GM23338 (cell line): ENCODE measurements at places on chromosomes 1 and 21. TPM values are rescaled to one million over a fixed set of nuclear protein-coding genes. Genes with fewer than 3 reads are reported as not detected.

GRCh38 chr1:62870148-62870547 lies 86.2 kb downstream of the ATG4C start:
- no peaks in the 10 kb centered on the region for H3K4me1 ChIP-seq
- no peak overlapping the region for H3K27ac ChIP-seq
- no peak for DNase-seq
- H3K27me3 ChIP-seq = no peaks in the 10 kb centered on the region

- no peak for DNase-seq
- H3K27ac ChIP-seq = no peak overlapping the region
- no peak overlapping the region for H3K4me3 ChIP-seq
- H3K27me3 ChIP-seq = no peaks in the 10 kb centered on the region
Observed at GRCh38 chr1:219463636-219464035, 149.3 kb downstream of the ZC3H11B start.

- peak; percentile 87 for DNase-seq
- H3K27ac ChIP-seq = no peak overlapping the region
- no peaks in the 10 kb centered on the region for H3K27me3 ChIP-seq
Observed at GRCh38 chr1:175338387-175339135, 146.0 kb upstream of the KIAA0040 start.

- H3K27ac ChIP-seq = no peak overlapping the region
- H3K4me3 ChIP-seq = no peak overlapping the region
- H3K27me3 ChIP-seq = no peaks in the 10 kb centered on the region
- H3K36me3 ChIP-seq = no peaks in the 10 kb centered on the region
- H3K4me1 ChIP-seq = peaks cover 9% of the 10 kb centered on the region
Observed at GRCh38 chr21:21929789-21930188, 931.6 kb downstream of the NCAM2 start.

DNA sequence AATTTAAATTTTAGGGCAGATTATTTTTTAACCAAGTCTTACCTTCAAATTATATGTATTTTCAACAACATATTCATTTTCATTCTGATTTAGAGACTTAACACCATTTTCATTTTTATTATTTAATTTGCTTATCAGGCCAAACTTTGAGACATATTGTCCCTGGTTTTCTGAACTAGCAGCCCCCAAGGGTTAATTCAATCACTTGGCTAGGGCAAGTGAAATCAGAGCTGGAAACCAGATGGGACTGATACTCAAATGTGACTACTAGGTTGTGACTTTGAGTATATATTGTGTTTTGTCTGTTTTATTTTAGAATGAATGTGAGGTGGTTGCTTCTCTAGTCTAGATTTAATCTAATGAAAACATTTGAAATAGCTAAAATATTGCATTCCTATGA lies 198.9 kb upstream of the PTGFR start:
- DNase-seq = no peak
- H3K36me3 ChIP-seq = no peaks in the 10 kb centered on the region
- H3K27me3 ChIP-seq = no peaks in the 10 kb centered on the region
- H3K27ac ChIP-seq = no peak overlapping the region

DNA sequence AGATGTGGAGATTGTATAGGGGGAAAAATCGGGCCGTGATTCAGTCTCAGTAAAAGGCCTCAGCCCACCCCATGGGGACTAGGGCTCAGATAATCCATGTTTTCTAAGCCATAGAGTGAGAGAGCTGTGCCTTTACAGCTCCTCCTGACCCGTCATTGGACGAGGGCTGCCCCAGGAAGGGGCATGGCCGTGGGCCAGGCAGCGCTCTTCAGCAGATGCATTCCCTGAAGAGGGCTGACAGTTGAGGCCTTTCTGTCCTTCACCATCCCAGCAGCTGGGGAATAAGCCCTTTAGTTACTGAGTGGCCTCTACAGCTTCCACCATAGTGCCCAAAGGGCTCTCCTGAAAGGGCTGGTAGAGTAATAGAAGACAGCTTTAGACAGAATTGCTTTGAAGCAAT lies 57.2 kb downstream of the ST3GAL3 start:
- peak; percentile 28 for DNase-seq
- peaks cover 39% of the 10 kb centered on the region for H3K4me1 ChIP-seq
- H3K27ac ChIP-seq = peak overlapping the region; percentile 96; the same call in 1 of the 2 replicates
- H3K4me3 ChIP-seq = no peak overlapping the region
- H3K27me3 ChIP-seq = no peaks in the 10 kb centered on the region

DNA sequence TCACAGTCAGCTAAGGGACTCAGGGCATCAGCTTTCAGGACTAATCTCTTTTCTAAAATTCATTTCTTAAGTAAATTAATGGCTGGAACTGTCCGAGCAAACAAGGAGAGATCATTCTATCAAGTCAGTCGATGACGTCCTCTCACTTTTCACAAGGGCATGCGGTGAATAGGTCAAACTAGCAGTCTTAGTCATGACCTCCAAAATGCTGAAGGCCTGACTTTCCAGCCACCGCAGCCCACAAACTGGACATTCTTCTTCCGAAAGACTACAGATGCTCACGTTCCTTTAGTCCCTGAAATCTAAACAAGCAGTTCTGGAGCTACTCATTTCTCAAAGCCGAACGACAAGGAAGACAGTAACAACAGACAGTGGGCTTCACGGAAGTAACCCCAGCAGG lies 127.9 kb downstream of the TIAM1 start:
- H3K4me3 ChIP-seq = no peak overlapping the region
- no peak for DNase-seq
- no peaks in the 10 kb centered on the region for H3K27me3 ChIP-seq
- peaks cover 11% of the 10 kb centered on the region; the same call in 1 of the 2 replicates for H3K4me1 ChIP-seq

DNA sequence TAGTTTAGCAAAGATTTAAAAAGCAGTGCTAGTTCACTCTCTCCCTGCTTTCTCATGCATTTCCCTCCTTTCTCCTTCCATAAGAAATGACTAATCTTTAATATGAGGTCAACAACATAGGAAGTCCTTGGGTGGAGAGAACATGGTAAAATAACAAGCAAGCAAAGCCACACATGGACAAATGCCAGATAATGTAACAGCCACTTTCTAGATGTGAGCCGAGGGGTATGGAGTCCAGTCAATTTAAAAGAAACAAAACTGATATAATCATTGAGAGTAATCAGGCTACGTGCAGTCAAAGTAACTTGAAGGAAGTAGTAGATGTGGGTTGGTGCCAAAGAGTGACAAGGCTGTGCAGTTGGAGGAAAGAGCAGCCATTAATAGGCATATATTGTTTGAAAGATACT lies 69.6 kb downstream of the DUSP10 start:
- no peaks in the 10 kb centered on the region for H3K27me3 ChIP-seq
- no peaks in the 10 kb centered on the region for H3K36me3 ChIP-seq
- H3K4me3 ChIP-seq = no peak overlapping the region
- H3K27ac ChIP-seq = no peak overlapping the region
- DNase-seq = no peak

DNA sequence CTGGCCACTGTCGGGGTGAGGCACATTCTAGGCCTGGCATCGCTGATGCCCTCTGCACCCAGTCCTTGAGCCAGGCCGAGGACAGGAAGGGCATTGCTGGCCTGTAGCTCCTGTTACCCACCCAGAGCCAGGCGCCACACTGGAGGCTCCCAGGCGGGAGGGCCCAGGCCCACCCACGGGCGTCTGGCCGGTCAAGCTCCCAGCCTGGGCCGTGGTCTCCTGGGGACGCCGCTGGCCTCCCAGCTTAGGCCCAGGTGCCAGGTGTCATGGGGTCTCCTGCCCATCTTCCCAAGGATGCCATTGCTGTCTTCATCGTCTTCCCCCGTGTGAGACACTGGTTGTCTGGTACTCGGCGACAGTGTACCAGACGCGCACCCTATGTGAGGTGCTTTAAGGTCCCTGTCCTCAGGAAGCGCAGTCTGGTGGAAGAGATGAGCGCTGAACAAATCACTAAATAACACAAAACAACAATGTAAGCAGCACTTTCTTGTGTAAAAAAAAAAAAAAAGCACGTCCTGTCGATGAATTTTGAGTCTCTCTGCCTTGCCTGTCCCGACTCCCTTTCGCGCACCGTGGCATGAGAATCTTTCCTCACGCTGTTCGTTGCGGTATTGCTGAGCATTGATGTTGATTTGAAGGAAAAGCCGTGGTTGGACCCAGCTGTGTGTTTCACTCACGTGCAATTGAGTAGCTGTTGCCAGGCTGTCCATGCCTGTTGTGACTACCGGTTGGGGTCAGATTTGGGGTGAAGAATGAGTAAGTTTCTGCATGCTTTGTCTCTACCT lies 27.0 kb upstream of the TRAPPC10 start:
- no peaks in the 10 kb centered on the region for H3K36me3 ChIP-seq
- H3K27ac ChIP-seq = no peak overlapping the region
- H3K4me3 ChIP-seq = peak overlapping the region; percentile 45; the same call in 1 of the 2 replicates
- DNase-seq = no peak

- no peak within 1 kb of the TSS for H3K4me3 ChIP-seq
- no peaks in the 10 kb centered on the region; the same call in 1 of the 2 replicates for H3K4me1 ChIP-seq
- DNase-seq = no peak
- no peaks in the 10 kb centered on the region for H3K27me3 ChIP-seq
- H3K27ac ChIP-seq = no peak within 1 kb of the TSS
- no peaks in the 10 kb centered on the region for H3K36me3 ChIP-seq
Observed at GRCh38 chr1:203175237-203175826, at the start of gene MYBPH. TSS of gene MYBPH (minus strand) at chr1:203175826. CDS start at chr1:203175755, 71 bp downstream.

- no peak overlapping the region for H3K27ac ChIP-seq
- H3K4me1 ChIP-seq = 0 out of 2 replicates have a peak, but pooled peaks cover 3% of the 10 kb centered on the region
- H3K36me3 ChIP-seq = no peaks in the 10 kb centered on the region
- H3K27me3 ChIP-seq = no peaks in the 10 kb centered on the region
Observed at GRCh38 chr21:19261731-19262376, 858.3 kb upstream of the TMPRSS15 start.

- H3K4me1 ChIP-seq = no peaks in the 10 kb centered on the region
- H3K4me3 ChIP-seq = no peak overlapping the region
- DNase-seq = peak; percentile 15
- no peak overlapping the region for H3K27ac ChIP-seq
Observed at GRCh38 chr1:88060750-88061491, 623.2 kb upstream of the PKN2 start.

DNA sequence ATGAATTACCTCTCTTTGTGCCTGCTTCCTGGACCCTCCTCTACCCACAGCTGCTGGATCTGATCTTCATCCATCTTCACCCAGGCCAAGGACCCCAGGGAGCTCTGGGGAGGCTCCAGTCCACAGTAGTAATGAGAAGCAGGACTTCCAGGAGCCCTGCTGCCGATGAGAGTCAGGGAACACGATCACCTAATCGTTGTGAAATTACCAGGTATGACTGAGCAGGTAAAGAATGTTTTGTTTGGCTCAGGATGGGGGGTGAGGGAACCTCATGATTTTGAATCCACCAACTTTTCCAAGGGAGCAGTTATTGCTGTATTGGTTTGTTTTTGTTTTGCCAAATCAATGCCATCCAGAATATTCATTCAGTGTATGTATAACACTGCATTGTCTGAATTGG lies 454.0 kb downstream of the PLPP3 start:
- no peak overlapping the region for H3K27ac ChIP-seq
- H3K27me3 ChIP-seq = no peaks in the 10 kb centered on the region
- no peaks in the 10 kb centered on the region for H3K4me1 ChIP-seq
- no peaks in the 10 kb centered on the region for H3K36me3 ChIP-seq

DNA sequence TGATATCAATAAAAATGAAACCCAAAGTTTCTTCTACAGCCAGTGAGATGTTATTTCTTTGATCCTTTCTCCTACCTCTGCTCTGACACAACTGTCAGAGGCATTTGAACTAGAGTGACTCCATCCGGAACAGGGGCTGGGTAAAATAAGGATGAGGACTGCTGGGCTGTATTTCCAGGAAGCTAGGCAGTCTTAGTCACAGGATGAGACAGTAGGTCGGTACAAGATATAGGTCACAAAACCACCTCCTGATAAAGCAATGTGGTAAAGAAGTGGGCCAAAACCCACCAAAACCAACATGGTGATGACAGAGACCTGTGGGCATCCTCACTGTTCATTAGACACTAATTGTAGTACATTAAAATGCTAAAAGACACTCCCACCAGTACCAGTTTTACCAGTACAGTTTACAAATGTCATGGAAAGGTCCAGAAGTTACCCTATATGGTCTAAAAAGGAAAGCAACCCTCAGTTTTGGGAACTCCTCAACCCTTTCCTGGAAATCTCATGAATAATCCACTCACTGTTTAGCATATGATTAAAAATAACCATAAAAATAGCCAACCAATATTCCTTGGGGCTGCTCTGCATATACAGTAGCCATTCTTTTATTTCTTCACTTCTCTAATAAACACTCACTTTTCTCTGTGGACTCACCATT lies 96.7 kb downstream of the GABPA start:
- no peak for DNase-seq
- H3K27ac ChIP-seq = no peak overlapping the region
- no peaks in the 10 kb centered on the region for H3K36me3 ChIP-seq
- no peaks in the 10 kb centered on the region for H3K27me3 ChIP-seq

DNA sequence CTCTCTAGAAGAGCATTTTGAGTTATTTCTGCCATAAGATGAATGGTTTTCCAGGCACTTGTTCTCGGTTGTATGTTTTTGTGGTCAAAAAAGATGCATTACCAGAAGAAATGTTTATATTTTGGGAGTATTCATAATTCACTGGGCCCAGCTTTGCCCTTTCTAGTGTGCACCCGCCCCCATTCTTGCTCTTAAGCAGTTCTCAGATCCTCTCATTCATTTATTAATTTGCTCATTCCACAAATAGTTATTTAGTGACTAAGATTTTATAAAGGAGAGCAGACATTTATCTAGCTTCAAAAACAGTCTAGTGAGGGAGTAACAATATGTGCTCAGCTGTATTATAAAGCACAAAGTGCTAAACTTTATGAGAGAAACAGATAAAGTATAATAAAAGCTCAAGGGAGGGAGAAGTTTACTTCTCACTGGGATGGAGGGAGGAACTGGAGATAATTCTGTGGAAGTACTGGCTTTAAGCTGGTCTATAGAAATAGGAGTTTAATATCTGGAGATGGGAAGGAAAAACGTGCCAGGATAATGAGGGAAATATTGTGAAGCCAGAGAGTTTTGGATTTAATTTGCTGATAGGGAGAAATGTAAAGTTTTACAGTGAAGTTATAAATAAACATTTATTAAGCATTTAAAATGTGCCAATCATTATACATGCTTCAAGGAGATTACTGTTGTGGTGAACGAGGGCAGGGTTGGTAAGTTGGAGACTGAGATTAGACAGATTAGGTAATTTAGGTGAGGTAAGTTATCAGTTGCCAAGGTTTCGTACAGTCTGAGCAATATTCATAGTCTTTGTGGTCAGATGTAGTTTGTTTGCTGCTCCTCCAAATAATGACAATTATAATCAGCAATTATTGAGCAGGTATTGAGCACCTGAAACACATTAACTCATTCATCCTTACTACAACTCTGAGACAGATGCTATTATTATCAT lies 9.1 kb upstream of the MACF1 start:
- H3K27me3 ChIP-seq = no peaks in the 10 kb centered on the region
- H3K27ac ChIP-seq = peak overlapping the region; percentile 45; the same call in 1 of the 2 replicates
- DNase-seq = no peak
- peaks cover 35% of the 10 kb centered on the region for H3K4me1 ChIP-seq

Gene FASLG
- total RNA-seq = not detected in 2 replicates

Gene SLC44A5
- 7.6 and 11.7 TPM in 2 replicates for total RNA-seq

Gene GPR61
- total RNA-seq = 0.58 TPM in 1 of 2 replicates, not detected in the other

Gene CSDE1
- total RNA-seq = 1,054 and 1,579 TPM in 2 replicates

Gene OVAAL
- total RNA-seq = not detected in 2 replicates

Gene AQP10
- not detected in 2 replicates for total RNA-seq
